Stimulated activated CD4-positive, alpha-beta T cell treated with anti-CD3 and anti-CD28 coated beads, Interleukin-1b, Interleukin-23, amount 100 ng/mL, for 1 hour (primary cell): ENCODE measurements at places on chromosomes 11 and 22.

GRCh38 chr11:72985645-72986044, 156.5 kb downstream of the FCHSD2 start:
- no peak for DNase-seq

DNA sequence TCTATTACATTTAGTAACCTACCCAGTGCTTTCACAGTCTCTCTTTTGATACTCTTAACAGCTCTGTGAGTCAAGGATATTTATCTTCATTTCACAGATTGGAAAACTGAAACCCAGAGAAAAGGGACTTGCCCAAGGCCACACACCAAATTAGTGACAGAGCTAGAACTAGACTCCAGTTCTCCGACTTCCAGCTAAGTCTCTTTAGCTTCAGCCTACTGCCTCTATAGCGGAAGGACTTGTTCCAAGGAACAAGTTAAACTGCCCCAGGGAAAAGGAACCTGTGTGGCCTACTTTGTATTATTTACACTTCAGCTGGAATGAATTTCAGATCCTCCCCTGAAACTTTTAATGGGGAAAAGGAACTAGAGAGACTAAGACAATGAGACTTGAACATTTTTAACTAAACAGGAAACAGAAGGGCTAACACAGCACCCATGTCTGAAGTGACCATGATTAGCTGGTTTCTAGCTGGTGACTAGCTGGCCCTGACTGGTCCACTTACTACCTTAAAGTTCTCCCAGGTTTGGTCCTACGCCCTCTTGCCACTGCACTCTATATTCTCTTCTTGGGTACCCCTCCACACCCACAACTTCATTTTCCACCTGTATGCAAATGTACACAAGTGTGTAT, 1.3 kb downstream of the LRRC51 start:
- DNase-seq: no peak

DNA sequence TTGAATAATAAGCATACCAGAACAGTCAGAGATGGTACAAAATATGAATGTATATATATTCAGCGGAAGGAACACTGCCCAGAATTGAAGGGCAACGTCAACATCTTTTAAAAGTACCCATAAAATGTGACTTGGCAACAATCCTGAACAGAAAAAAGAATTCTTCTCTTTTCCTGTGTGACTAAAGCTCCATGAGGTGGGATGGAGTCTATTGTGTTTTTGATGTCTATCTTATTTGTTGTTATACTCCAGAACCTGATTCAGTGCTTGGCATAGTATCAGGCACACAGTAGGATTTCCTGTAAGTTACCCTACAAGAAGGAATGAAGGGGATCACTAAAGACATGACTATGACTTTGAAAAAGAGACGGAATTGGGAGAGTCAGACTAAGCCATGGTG, 10.3 kb downstream of the LDLRAD3 start:
- no peak for DNase-seq

- DNase-seq: no peak
Observed at GRCh38 chr11:235609-235996, 539 bp downstream of the SIRT3 start.

DNA sequence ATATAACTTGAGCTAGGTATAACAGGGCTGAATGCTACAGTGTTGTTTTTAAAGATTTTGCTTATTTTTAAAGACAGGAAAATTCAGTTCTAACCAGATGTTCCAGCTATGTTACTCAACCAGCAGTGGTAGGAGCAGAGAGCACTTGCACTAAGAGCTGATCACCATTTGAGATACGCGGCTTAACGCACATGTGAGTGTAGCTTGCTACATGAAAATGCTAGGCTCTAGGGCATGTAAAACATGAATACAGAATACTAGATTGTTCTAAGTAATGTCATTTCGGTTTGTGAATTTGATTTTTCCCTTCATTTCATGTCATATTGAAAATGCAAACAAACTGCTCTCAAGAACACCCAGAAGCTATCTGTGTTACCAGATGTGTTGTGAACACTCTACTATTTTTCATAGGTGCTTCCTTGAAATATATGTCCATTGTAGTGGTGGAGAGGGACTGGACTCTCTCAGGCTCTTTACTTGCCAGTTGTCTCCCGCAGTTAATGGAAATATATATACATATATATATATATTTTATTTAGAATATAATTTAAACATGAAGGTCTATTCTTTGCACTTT, 10.8 kb upstream of the TECTA start:
- DNase-seq: no peak

GRCh38 chr11:47509077-47509536, 43.8 kb downstream of the CELF1 start:
- DNase-seq: no peak

DNA sequence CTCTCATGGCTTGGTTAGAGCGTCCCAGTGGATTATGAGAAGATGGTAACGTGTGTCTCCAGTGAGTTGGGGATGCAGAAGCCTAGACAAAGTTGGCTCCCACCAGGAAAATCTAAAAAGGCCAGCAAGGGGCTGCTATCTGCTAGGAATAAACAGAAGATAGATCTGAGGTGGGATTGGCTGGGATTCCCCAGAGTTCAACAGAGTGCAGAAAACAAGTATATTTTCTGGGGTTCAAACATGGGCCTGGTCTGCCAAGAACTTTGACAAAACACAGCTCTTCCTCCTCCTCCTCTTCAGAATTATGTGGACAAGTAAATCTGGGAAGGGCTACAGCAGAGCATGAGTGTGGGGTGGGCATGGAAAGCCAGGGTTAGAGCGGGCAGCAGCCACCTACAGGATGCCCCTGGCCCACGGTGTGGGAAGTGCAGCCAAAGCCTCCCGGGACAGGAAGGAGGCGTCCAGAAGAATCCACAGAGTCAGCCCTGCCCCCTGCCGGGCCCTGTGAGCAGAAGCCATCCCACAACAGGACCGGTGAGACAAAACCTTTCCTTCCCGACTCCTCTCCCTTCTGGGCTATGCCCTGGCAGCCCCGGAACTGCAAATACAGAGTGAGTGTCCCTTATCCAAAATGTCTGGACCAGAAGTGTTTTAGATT, 67.1 kb downstream of the CD82 start:
- no peak for DNase-seq

GRCh38 chr11:63698976-63699733, 17.9 kb downstream of the RTN3 start:
- DNase-seq: no peak

DNA sequence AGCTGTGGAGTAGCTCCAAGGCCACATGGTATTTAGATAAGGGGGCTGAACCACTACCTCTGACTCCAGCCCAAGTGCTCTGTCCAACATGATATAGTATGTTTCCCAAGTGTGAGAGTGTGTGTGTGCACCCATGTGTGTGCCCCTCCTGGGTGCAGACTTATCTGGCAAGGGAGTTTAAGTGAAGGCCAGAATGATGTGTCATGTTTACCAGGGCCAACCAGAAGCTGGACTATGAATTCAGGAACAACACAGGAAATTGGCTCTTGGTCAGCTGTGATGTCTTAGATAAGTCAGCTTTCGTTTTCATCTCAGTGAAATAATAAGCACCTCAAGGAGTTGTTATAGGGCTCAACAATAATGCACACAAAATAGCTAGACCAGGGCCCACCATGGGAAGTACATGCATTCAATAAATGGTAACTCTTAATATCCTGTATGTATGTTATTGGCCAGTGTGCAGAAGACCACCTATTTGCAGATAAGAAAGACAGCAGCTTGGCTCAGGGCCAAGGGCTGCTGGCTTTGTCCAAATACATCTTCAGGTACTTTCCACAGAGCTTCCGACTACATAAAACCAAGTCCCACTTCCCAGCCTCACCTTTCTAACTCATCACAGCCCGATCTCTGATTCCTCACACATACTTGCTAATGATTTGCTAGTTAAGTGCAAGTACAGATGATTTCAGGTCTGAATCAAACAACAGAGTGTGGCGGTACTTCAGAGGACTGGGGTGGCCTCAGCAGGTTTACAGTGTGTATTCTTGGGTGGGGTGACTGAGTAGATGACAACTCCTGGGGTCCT, 120.9 kb downstream of the ME3 start:
- DNase-seq: no peak

- DNase-seq: no peak
Observed at GRCh38 chr22:45529971-45530575, 27.4 kb downstream of the FBLN1 start.

GRCh38 chr11:96761451-96761850, 371.6 kb downstream of the JRKL start:
- DNase-seq: no peak

- DNase-seq: no peak
Observed at GRCh38 chr11:72468289-72468688, 34.0 kb upstream of the CLPB start.

DNA sequence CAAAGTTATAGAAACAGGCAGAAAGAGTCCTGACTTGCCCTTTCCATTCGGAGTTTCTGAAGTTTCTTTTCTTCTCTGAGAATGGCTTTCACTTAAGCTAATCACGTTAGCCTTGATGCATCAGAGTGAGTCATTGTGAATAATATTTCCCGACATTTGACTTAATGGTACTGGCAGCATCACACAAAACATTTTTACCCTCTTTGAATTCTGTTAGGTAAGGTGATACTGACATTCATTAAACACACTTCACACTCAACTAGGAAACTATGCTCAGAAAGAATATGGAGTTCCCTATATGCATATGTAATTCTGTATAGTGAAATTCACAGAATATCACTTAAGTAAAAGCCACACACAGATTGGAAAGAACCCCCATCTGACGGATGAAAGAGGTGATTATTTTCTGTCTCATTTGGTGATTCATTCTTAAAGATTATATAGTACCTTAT, 120.8 kb upstream of the ARHGAP20 start:
- no peak for DNase-seq

GRCh38 chr11:28505232-28505631, 397.0 kb downstream of the METTL15 start:
- DNase-seq: no peak

GRCh38 chr22:37212174-37212906, at the start of gene SSTR3:
Gene SSTR3, minus strand, starts transcription at chr22:37212477. Its CDS starts 4,674 bp downstream, at chr22:37207803.
- DNase-seq: no peak

GRCh38 chr11:113193016-113193415, 121.4 kb upstream of the TTC12 start:
- DNase-seq: no peak

DNA sequence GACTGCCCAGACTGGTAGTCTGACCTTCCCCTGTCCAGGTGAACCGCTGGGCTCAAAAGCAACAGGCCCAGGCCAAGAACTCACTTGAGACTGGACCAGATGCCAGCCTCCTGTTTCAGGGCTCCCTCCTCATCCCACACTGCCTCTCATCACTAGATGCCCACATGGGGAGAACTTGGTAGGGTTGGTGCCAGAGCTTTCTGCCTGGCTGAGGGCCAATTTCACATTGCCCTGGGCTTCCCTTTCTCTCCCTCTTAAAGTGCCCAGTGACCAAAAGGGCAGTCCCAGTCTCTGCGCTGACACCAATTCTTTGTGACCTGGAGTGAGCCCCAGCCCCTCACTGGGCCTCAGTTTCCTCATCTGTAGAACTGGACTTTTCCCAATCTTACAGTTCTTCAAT, 41.7 kb downstream of the C11orf58 start:
- no peak for DNase-seq

GRCh38 chr11:108494182-108494581, 4.0 kb downstream of the POGLUT3 start:
- no peak for DNase-seq

- DNase-seq: no peak
Observed at GRCh38 chr11:17781221-17781620, 46.6 kb downstream of the KCNC1 start.

GRCh38 chr11:79006854-79007253, 432.2 kb upstream of the NARS2 start:
- no peak for DNase-seq

- no peak for DNase-seq
Observed at GRCh38 chr11:65606876-65607613, 7.0 kb downstream of the MAP3K11 start.

DNA sequence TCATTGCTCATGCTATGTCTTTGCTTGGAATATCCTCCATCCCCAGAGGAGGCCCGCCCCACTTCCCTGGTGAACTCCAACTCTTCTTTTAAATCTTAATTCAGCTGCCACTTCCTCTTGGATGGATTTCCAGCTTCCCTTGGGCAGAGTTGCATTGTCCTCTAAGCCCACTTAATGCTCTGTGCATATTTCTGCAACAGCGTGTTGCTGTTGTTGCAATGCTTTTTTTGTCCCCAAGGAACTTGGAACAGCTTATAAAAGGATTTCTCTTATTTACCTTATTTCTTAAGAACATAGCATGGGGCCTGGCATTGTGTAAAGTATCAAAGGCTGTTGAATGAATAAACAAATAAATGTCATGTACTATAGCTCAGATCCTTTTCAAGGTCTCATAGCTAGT, 507.4 kb downstream of the METTL15 start:
- no peak for DNase-seq

DNA sequence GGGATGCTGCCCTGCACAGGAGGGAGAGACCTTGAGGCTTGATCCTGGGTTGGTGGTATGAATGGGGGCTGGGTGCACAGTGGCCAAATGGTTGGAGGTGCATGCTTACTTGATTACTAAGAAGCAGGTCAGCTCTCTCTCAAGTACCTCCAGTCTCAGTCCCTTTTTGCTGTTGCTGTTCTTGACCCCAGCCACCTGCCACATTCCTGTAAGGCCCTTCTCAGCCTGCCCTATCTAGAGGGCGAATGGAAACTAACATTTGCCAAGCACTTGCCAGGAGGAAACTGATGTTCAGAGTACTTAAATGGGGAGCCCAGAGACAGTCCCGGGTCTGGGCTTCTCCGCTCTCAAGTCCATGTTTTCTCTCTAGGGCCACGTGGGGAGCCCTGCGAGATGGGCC, 39.9 kb downstream of the CABIN1 start:
- DNase-seq: no peak

GRCh38 chr11:10540546-10540914, 457 bp downstream of the RNF141 start:
- DNase-seq: no peak

DNA sequence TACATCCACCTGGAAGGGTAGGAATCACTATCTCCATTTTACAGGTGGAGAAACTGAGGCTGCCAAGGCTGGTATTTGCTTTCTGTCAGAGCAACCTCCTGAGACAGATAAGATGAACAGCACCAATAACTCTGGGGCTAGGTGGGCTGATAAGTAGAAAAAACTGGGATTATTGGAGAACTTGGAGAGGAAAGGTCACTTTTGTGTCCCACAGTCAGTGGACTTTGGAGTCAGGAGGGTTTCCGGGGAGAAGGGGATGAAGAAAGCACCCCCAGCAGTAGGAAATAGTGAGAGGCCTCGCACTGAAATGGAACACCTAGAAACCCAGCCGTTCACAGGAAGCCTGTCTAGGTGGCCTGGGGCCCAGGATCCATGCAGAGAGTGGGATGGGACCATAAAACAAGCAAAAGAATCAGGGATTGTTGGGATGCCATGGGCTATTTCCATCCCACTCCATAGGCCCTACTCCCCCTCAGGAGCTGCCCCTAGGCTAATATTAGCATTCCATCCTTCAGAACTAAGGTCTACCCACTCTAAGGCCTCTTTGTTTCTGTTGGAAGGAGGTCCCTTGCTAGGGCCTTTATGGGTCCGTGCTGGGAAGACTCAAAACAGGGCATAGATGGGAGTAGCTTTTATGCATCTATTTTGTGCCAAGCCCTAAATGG, 31.0 kb upstream of the FCHSD2 start:
- DNase-seq: no peak

GRCh38 chr11:126098204-126098769, 35.6 kb upstream of the CDON start:
- no peak for DNase-seq

- no peak for DNase-seq
Observed at GRCh38 chr11:123173040-123173855, 21.8 kb downstream of the CLMP start.
